ENCODE measurements at places on chromosomes 1 and 21. TPM values are rescaled to one million over a fixed set of nuclear protein-coding genes. Genes with fewer than 3 reads are reported as not detected.
A peak's percentile ranks its signal among the peaks of the same experiment; 100 is the strongest.

DNA sequence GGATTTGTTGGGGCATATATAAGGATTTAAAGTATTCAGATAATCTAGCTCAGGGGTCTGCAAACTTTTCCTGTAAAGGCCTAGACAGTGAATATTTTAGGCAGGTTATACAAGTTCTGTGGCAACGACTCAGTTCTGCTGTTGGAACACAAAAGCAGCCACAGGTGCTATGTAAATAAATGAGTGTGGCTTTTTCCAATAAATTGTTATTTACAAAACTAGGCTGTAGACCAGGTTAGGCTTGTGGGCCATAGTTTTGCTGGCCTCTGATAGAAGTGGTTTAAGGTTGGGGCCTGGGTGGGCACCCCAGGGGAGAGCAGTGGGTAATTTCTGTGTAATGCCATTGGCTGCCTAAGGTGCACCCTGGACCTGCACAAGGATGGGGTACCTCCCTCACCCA is 16.9 kb upstream of the IGFN1 start:
- no peak overlapping the region for H3K4me3 ChIP-seq
- no peak overlapping the region for H3K27ac ChIP-seq
- peaks cover 7% of the 10 kb centered on the region for H3K27me3 ChIP-seq
- H3K4me1 ChIP-seq, result peaks cover 9% of the 10 kb centered on the region
- H3K36me3 ChIP-seq, result no peaks in the 10 kb centered on the region
- no peak for DNase-seq

DNA sequence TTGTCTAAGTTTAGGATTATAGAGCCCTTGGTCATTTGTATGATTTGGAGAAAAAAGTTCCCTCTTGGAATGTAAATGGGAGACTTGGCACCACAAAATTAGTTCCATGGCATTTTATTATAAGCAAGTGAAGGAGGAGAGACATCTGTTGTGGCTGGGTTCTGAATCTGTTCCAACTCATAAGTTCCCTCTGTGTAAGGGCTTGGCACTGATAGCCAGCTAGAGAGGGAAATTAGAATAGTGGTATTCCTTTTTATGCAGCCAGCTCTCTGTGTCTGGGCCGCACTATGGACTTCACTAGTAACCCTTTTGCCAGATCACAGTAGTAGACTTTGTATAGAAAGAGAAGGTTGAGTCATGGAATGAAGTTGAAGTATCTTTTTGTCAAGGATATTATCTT is 31.1 kb downstream of the GNAI3 start:
- H3K4me3 ChIP-seq, result no peak overlapping the region
- H3K4me1 ChIP-seq, result peaks cover 20% of the 10 kb centered on the region
- peaks cover 1% of the 10 kb centered on the region for H3K36me3 ChIP-seq
- no peak for DNase-seq
- H3K27ac ChIP-seq, result no peak overlapping the region

- peak; percentile 78 for DNase-seq
- H3K27me3 ChIP-seq, result no peaks in the 10 kb centered on the region
- no peak overlapping the region for H3K4me3 ChIP-seq
Measured at GRCh38 chr1:232558954-232559353, 71.0 kb downstream of the SIPA1L2 start.

DNA sequence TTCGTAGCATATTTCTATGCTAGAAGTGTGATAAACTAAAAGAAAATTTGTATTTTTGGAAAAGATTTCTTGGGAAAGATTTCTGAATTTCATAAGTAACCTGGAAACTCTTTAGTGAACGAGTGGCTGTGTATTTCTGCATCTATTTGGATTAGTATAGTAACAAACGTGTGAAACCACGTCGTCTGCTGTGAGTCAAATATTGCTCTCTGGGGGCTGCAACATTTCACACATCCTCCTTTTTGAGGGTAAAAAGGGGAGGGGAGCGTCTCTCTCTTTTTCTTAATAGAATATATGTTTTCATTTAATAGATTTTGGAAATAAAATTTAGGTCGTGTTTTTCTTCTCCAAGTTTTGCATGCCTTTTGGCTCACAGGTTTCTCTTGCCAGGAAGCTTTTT is 44.8 kb downstream of the LHX9 start:
- no peak overlapping the region for H3K4me3 ChIP-seq
- no peak for DNase-seq
- H3K4me1 ChIP-seq, result no peaks in the 10 kb centered on the region

- no peak for DNase-seq
- peaks cover 4% of the 10 kb centered on the region for H3K4me1 ChIP-seq
- H3K36me3 ChIP-seq, result no peaks in the 10 kb centered on the region
- H3K27ac ChIP-seq, result no peak overlapping the region
Measured at GRCh38 chr1:100073531-100073930, 59.2 kb downstream of the SASS6 start.

DNA sequence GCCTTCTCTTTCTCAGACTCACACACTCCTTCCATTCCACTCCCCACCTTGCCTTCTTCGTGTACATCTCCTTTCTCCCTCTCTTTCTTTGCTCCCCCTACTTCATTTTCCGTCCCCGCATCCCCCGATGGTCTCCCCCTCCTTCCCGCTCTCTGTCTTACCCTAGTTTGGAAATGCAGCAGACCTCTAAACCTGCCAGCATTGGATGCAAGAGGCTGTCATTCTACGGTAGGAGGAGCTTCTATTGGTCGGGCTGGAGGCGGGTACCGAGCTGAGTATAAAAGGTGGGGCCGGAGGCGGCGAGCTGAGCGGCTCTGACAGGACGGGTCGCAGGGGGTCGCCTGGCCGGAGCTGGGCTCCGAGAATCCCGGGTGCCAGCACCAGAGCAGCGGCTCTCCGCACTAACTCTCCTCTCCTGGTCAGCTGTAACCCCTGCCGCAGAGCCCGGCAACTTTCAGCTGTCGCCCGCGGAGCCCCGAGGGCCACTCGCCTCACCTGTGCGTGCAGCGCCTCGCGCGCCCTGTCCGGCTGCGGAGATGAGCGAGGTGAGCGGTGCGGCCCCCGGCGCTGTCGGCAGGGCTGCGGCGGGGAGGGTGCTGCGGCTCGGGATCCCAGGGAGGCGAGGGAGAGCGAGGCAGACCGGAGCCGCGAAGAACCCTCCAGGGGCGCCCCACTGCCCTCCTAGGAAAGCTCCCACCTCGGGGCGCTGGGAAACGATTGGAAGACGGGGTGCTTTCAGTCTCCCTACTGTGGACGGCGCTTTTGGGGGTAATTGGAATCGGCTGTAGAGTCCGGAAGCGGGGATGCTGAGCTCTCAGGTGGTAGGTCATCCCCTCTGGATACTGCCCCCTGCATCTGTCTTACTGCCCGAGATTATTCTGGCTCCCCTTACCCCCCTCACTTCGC is at the start of gene PCP4L1:
Gene PCP4L1, plus strand, starts transcription at position 307 of the 906 bp plus-strand sequence. Its CDS starts 230 bp downstream, at position 537.
- no peaks in the 10 kb centered on the region for H3K36me3 ChIP-seq
- peak; percentile 47 for DNase-seq
- H3K27me3 ChIP-seq, result peaks cover 31% of the 10 kb centered on the region
- H3K27ac ChIP-seq, result no peak within 1 kb of the TSS
- peak within 1 kb of the TSS; percentile 29 for H3K4me3 ChIP-seq
- H3K4me1 ChIP-seq, result peaks cover 3% of the 10 kb centered on the region

- no peak overlapping the region for H3K27ac ChIP-seq
- DNase-seq, result no peak
- H3K4me3 ChIP-seq, result no peak overlapping the region
- no peaks in the 10 kb centered on the region for H3K4me1 ChIP-seq
- no peaks in the 10 kb centered on the region for H3K27me3 ChIP-seq
Measured at GRCh38 chr21:44994047-44994694, 54.3 kb downstream of the SLX9 start.

GRCh38 chr1:9284061-9284460 is 8.6 kb upstream of the SPSB1 start:
- DNase-seq, result no peak
- H3K4me3 ChIP-seq, result no peak overlapping the region
- H3K36me3 ChIP-seq, result no peaks in the 10 kb centered on the region
- H3K27me3 ChIP-seq, result no peaks in the 10 kb centered on the region
- H3K27ac ChIP-seq, result no peak overlapping the region
- H3K4me1 ChIP-seq, result peaks cover 6% of the 10 kb centered on the region

DNA sequence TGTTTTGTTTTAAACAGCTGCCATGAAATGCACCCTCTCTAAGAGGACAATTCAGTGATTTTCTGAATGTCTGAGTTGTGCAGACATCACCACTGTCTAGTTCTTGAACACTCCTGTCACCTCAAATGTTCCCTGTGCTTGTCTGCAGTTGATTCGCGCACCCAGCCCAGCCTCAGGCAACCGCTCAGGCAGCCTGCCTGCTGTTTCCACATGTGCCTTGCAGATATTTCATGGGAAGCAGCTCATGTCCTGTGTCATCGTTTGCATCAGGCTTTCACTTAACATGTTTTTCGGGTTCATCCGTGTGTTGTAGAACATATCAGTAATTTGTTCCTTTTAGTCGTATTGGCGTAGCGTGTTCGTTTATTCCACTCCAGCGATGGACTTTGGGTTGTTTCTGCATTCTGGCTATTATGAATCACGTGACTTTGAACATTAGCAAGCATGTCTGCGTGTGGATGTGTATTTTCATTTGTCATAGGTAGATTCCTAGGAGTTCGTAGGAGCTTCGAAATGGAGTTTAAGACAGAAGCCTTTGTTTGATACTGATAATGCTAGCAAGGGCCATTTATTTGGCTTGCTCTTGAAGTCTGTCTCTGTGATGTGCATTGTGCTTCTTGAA is 12.1 kb downstream of the ADARB1 start:
- H3K4me3 ChIP-seq, result no peak overlapping the region
- DNase-seq, result no peak
- H3K27ac ChIP-seq, result no peak overlapping the region
- H3K4me1 ChIP-seq, result peaks cover 9% of the 10 kb centered on the region

DNA sequence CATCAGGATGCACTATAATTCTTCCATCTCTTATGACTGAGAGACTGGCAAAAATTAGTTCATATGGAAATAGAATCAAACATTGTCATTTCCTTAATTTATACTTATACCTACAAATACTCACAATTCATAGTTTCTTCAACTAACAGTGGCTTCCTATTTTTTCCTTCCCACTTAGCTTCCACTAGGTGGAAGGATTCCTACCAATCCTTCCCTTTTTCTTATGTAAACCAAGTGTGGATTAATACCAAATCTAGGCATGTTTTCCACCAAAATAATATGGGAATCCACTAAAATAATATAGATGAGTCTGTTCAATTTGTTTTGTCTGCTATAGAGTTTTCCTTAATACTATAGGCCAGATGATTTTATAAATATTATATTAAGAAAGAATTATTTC is 1537.1 kb downstream of the PLA2G4A start:
- H3K36me3 ChIP-seq, result no peaks in the 10 kb centered on the region
- H3K27me3 ChIP-seq, result no peaks in the 10 kb centered on the region
- no peak overlapping the region for H3K4me3 ChIP-seq
- no peak overlapping the region for H3K27ac ChIP-seq

- DNase-seq, result no peak
- no peaks in the 10 kb centered on the region for H3K4me1 ChIP-seq
- H3K4me3 ChIP-seq, result no peak overlapping the region
- H3K27me3 ChIP-seq, result no peaks in the 10 kb centered on the region
- H3K27ac ChIP-seq, result no peak overlapping the region
Measured at GRCh38 chr21:39137248-39138178, 45.7 kb downstream of the PSMG1 start.

DNA sequence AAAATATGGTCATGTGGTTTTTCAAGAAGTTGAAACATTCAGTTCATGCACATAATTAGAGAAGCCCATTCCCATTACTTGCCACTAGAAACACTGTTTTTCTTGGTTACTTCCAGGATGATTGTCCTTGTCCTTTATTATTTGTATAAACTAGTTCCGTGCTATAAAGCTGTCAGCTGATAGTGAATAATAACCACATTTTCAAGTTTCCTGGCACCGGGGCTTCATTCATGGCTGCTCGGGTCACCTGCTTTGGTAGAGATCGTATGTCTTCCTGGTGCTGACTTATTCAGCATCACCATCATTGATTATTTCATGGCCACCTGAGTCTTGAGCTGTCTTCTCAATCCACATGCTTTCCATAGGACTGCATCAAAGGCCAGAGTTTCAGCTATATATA is 62.9 kb upstream of the ZNF326 start:
- no peaks in the 10 kb centered on the region for H3K4me1 ChIP-seq
- no peak overlapping the region for H3K4me3 ChIP-seq
- H3K36me3 ChIP-seq, result peaks cover 7% of the 10 kb centered on the region
- H3K27ac ChIP-seq, result no peak overlapping the region
- DNase-seq, result no peak

The MAP3K21 gene
- 0.95 TPM for total RNA-seq

The CFHR3 gene
- total RNA-seq, result not detected
